NCI-H446 treated with DMSO at 0.1 percent for 48 hours (cell line): ENCODE measurements at places on chromosomes 5 and 9.
A peak's percentile ranks its signal among the peaks of the same experiment; 100 is the strongest.

- DNase-seq: no peak
Observed at GRCh38 chr5:176747670-176748072, 62.7 kb upstream of the UNC5A start.

- no peak for DNase-seq
Observed at GRCh38 chr9:89878687-89879086, 273.9 kb downstream of the GADD45G start.

GRCh38 chr9:129008986-129009583 lies 19.0 kb downstream of the SH3GLB2 start:
- DNase-seq: no peak

DNA sequence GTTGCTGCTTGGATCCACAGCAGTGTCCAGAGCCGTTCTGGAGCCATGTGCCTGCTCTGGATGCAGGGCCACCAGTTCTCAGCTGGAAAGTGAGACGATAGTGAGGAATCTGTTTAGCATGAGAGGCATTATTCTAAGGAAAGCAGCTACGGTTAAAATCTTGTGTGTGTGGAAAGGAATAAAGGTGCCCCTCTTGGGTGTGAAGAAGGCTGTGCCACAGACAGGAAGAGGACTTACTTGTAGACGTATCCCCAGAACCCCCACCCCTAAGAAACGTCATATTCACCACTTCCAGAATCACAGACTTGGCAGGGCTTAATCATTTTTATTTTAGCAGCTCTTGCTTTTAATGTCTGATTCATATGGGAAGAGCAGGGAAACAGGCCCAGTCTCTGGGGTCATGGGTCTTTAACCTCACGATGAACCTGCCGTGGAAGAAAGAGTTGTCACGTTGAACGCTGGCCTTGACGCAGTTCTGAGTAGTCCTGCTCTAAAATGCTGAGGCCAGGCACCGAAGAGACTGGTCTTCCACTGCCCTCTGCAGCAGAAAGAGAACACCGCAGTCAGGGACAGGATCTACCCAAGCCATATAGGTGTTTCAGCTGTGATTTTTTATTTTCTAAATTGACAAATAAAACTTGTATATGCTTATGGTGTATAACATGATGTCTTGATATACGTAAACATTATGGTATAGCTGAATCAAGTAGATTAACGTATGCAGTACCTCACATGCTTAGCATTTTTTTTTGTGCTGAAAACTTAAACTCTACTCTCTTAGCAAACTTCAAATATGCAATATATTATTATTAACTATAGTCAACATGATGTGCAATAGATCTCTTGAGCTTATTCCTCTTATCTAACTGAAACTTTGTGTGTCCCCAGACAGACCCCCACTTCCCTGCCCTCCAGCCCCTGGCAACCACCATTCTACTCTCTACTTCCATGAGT lies 38.8 kb downstream of the CARTPT start:
- DNase-seq: peak; percentile 38

- no peak for DNase-seq
Observed at GRCh38 chr5:10797261-10797660, 36.2 kb upstream of the DAP start.

- no peak for DNase-seq
Observed at GRCh38 chr9:108746864-108747263, 108.9 kb downstream of the ACTL7B start.

- peak; percentile 54 for DNase-seq
Observed at GRCh38 chr5:96433066-96433447, at the start of gene PCSK1. PCSK1 (minus strand) TSS chr5:96433248; CDS start chr5:96433042, 206 bp downstream.

GRCh38 chr9:25964239-25964638 lies 286.0 kb upstream of the TUSC1 start:
- peak; percentile 65 for DNase-seq

DNA sequence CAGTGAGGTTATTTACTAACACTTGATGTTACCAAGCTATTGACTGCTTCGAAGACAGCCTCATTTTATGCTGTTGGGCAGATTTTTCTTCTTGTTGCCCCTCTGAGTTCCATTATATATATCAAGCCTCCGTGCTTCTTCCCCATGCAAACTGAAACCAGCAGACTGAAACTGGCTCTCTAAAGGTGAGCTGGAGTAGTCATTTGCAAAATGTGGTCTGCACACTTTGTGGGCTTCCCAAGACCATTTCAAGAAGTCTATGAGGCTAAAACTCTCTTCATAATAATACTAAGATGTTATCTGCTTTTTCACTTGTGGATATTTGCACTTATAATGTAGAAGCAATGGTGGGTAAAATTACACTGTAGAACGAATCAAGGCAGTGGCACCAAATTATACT lies 13.9 kb downstream of the SLC36A1 start:
- no peak for DNase-seq

GRCh38 chr5:137822158-137822764 lies 45.4 kb upstream of the MYOT start:
- peak; percentile 9 for DNase-seq
